ENCODE measurements at places on chromosomes 5 and 9.

DNA sequence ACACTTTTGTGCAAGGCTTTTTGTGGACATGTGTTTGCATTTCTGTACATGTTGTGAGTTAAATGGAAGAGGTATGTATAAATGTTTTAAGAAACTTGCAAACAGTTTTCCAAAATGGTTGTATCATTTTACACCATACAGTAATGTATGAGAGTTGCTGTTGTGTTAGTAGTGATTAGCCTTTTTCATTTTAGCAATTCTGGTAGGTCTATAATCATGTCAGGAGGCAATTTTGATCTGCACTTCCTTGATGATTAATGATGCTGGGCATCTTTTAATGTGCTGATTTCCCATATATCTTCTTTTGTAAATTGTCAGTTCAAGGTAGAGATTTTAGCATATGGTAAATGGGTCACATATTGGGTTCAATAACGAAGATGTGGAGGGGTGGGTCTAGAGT is 87.3 kb downstream of the ANKRD18B start:
- DNase-seq = no peak

DNA sequence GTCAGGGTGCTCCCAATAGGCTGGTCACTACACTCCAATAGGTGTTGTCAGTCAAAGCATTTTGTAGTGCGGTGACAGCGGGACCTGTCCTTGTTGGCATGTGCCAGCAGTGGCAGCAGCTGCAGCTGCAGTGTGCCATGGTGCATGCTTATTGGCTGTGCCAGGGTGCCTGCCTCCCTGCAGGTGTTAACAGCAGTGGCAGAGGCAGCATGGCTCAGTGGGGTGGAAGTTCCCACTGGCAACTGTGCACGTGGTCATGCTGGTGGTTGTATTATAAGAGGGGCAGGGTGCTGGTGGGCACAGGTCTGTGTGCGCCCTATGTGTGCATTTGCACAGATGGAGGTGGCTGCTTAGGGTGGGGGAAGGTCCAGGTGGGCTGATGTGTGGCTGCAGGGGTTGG is 133.7 kb upstream of the EDIL3 start:
- no peak for DNase-seq

DNA sequence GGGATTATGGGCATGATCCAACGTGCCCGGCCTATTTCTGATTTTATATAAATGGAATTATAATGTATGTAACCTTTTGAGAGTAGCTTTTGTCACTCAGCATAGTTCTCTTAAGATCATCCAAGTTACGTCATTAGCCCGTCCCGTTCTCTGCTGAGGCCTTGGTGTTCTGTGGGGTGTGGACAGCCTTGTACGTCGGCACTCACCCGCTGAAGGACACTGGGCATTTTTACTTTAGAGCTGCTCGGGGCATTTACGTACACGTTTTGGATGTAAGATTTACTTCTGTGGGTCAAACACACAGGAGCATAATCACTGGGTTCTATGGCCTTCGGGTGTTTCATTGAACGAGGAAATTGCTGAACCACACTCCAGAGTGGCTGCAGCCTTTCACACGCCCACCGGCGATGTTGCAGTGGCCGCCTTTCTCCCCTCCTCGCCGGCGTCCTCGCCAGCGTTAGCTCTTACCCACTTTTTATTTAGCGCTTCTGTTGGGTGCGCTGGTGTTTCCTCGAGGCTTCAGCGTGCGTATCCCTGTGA is 101.8 kb downstream of the EHMT1 start:
- DNase-seq = no peak

DNA sequence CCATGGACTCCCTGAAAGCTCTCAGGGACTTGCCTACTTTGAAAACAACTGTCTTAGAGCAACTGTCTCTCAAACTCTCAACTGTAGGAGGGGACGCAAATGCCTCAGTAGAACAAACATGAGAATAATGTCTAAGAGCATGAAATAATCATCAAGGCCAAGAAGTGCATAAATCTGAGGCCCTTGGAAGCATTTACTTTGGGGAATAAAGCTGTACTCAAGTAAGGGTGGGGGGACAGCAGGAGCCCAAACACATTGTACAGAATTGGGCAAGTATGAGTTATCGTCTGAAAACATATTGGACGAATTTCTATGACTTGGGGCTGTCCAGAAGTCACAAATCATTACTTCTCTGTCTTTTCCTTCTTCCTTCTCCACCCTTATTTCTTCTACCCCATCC is 96.3 kb upstream of the HMHB1 start:
- no peak for DNase-seq

DNA sequence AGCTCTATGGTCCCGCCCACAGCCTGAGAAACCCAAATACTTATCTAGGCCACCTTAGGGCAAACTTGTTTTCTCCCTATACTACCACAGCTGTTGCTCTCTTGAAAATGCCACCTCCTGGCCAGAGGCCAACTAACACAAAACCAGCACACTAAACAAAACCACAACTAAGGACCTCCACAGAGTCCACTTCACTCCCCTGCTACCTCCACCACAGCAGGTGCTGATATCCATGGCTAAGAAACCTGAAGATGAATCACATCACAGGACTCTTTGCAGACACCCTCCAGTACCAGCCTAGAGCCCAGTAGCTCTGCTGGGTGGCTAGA is 108.4 kb downstream of the ALDH1A1 start:
- DNase-seq = no peak

- DNase-seq = no peak
These were observed 532.4 kb downstream of the ANXA1 start for GRCh38 chr9:73683862-73684591.

DNA sequence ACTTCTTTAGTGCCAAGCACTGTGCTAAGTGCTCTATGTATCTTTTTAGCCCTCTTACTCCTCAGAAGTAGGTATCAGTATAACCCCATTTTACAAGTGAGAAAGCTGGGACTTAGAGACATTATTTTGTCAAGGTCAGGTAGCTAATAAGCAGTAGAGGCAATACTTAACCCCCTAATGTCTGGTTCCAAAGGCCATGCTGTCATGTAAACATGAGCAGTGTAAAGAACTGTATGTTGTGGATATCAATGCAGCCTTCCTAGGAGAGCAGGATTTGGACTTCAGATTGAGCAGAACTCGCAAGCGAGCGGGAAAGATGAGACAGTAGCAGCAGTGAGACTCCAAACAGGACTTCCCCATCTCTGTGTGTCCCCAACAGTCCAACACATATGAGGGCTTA is 3.6 kb upstream of the SHROOM1 start:
- DNase-seq = no peak

GRCh38 chr9:133647148-133647547 is 11.0 kb downstream of the DBH start:
- no peak for DNase-seq

DNA sequence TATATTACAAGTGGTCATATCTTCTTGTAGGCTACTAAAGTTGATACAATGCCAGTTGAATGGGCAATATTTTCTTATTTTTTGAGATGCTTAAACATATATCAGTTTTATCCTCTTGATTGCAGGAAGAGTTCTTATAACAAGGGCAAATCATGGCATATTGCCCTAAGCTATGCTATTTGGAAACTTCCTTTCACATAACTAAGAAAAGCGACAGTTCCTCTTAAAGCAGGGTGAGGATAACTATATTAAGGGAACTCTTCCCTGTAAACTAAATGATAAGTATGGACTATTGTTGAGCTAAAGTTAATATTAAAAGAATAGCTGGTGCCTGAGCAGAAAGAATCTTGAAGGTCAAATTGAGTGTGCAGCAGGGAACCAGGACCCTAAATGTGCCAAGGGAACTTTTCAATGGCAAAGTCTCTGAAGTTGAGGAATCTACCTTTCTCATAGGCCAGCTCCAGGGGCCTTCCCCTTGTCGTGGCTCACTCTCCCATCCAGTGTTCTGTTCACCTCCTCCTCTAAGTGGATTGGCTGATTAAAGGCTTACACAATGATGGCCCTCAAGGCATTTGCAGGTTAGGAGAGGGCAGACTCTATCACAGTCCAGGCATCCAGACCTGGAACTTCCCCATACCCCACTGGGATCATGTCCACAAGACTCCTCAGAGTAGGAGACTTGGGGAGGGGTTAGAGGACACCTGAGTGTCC is 26.8 kb downstream of the FYB1 start:
- DNase-seq = no peak

GRCh38 chr5:165420493-165420892 is 1915.1 kb downstream of the MAT2B start:
- DNase-seq = no peak

DNA sequence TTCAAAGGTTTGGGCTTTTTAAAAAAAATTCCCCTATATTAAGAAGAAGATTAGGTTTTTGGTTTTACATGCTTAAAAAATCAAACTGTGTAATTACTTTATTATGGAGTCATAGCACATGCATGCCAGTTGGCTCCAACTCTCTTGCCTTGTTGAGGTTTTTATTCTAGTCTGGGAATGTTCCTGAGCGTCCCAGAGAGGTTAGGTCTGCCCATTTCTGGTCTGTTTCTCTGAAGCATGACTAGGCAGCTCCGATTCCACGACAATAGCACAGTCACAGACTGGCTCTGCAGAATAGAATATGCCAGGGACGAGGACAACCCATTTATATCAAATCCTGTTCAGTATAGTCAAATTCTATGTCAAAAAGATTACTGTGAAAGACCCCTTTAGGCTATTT is 217.0 kb downstream of the PCSK5 start:
- DNase-seq = no peak

DNA sequence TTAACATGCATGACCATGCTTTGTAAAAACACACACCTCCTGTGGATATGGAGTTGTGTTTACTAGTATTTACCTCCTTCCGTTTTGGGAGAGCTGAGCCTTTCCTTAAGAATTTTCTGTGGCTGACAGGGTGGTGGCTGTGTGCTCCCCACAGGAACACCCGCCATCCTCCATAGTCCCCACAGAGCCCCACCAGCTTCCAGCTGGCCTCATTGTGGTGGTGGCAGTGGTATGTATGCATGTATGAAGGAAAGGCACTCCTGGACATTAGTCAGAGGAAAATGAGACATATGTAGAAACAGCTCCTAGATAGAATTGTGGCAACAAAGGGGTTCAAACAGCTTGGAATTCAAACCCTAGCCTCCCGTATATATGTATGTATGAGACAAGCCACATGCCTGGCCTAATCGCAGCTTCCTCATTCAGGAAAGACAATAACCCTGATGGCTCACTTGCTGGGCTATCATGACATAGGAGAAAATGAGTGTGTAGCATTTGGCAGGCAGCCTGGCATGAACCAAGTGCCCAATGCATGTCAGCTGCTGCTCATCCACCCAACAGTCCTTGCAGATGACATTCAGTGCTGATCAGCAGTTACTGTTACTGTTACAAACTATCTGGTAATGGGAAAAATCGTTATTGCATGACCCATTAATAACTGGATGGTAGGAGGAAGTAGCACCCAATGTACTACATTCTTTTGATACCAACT is 459.7 kb downstream of the EBF1 start:
- DNase-seq = peak; percentile 17

DNA sequence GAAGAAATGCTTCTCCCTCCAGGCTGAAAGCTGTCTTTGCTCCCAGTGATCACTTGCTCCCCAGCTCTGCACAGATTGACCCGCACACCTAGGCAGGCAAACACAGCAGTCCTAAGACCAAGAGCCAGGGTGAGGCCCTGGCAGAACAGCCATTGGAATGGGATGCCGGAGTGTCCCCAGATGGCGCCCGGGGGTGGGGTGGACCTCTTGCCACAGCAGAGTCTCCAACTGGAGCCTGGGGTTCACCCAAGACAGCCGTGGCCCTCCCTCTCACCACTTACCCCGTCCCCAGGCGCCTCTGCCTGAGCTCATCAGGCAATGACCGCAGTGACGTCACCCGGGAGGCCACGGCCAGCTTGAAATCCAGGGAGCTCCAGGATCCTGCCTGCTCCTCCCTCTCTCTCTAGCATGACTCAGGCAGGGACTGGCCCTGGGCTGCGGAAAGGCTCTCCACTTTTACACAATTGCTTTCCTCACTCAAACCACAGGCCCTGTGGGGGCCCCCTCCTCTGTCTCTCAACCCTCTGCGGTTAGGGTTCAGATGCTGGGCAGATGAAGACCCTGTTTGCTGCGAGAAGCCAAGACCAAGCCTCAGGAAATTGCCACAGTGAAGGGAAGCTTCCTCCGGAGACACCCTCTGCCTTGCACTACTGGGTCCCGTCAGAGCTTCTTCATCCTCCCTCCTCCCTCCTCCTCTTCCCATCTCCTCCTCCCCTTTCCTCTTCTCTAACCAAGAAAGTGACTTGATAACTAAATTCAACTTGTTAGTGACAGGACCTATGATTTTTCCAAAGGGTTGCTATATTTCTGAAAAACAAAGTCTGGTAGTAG is 24.3 kb upstream of the PTGES start:
- peak; percentile 55 for DNase-seq

DNA sequence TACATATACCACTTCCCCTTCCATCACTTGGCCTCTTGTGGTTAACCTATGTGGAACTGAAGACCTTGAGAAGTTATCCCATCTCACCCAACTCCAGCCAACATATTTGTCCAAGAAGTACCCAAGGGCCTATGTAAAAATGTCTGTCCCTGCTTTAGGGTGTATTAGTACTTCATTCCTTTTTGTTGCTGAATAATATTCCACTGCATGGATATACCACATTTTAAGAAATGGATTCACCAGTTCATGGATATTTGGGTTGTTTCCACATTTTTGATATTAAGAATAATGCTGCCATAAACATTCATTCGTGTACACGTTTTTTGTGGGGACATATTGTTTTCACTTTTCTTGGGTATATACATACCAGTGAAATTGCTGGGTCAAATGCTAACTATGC is 28.6 kb downstream of the IDNK start:
- no peak for DNase-seq

DNA sequence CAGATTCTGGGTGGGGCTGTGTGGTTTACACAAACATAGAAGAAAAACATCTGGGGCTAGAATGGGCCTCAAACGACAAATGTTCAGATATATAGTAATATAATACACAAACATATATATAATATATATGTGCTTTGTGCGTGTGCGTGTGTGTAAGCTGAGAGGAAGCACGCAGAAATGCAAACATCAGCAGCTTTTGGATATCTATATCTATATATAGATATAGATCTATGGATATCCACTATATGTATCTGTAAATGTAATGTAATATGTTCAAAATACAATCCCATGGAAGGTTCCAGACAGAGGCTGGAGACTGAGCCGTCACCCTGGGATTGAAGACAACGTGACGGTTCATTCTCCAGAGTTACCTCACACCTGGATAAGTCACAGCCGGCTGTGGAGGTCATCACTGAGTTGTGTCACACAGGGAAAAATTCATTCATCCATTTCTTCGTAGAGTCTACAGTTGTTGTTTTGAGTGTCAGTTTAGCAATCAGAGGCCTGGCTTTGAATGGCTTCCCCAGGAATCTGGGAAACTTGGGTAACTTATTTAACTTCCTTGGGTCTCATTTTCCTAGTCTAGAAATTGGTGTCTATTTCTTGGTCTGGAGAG is 123.0 kb upstream of the CPEB4 start:
- DNase-seq = no peak

- no peak for DNase-seq
These were observed 15.0 kb upstream of the PIP5K1B start for GRCh38 chr9:68690088-68690487.

- DNase-seq = no peak
These were observed 16.0 kb downstream of the AQP3 start for GRCh38 chr9:33431420-33431819.

DNA sequence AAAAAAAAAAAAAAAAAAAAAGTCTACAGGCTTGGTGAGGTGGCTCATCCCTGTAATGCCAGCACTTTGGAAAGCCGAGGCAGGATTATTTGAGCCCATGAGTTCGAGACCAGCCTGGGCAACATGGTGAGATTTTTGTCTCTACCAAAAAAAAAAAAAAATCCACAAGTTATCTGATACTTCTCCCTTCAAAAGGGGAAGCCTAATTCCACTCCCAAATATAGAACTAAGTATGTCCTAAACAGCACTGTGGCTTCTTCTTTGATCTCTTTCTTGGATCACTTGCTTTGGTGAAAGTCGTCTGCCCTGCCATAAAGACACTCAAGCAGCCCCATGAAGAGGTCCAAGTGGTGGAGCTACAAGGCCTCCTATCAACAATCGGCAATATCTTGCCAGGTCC is 18.8 kb upstream of the STING1 start:
- no peak for DNase-seq

All from dorsolateral prefrontal cortex (tissue), 122 donors.